Upper lobe of left lung (tissue), 6 donors: ENCODE measurements at places on chromosomes 16 and 17. TPM values are rescaled to one million over a fixed set of nuclear protein-coding genes. Genes with fewer than 3 reads are reported as not detected.

CTRB1 gene
- not detected for total RNA-seq

SAMD14 gene
- total RNA-seq, result 11.5 TPM

SLC6A2 gene
- not detected for total RNA-seq

OMG gene
- 2.1 TPM for total RNA-seq

ABCC11 gene
- not detected for total RNA-seq

SMCR8 gene
- 17.1 TPM for total RNA-seq

GRCh38 chr17:50865060-50865867 lies 890 bp downstream of the TOB1 start:
- peak; percentile 93 for DNase-seq
- peak overlapping the region; percentile 94 for H3K4me3 ChIP-seq
- peak overlapping the region; percentile 100 for H3K27ac ChIP-seq

DNA sequence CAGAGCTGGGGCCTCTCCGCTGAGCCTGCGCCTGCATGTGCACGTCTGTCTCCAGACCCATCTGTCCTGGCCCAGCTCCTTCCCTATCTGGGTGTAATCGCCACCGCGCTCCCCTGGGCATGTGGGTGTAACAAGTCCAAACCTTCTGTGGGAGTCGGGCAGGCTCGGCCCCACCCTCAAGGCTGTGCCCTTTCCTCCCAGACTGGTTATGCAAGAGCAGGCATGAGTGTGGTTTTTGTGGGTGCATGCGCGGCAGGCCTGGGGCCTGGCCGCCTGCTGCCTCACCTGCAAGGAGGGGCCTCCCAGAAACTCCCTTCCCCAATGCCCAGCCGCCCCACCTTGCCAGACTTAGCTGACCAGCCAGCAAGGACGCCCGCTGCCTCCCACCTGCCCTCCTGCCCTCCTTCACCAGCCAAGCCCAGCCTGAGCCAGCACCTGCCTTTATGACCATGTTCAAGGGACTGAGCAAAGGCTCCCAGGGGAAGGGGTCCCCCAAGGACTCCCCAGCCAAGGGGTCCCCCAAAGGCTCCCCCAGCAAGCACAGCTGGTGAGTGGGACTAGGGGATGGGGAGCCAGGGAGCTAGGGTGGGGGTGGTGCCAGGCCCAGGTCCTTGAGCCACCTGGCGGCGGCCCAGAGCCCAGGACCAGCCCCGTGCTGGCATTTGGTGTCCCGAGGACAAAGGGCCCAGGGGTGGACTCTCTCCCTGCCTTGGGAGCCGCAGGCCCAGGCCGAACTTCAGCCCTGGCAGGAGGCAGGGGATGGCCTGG lies at the start of gene EVPLL:
Gene EVPLL (plus strand): TSS at position 342 of the 768 bp plus-strand sequence. CDS start 3,160 bp downstream, outside the sequence.
- H3K27me3 ChIP-seq, result no peaks in the 10 kb centered on the region
- peak within 1 kb of the TSS; percentile 17 for H3K4me3 ChIP-seq
- H3K4me1 ChIP-seq, result peaks cover 12% of the 10 kb centered on the region

DNA sequence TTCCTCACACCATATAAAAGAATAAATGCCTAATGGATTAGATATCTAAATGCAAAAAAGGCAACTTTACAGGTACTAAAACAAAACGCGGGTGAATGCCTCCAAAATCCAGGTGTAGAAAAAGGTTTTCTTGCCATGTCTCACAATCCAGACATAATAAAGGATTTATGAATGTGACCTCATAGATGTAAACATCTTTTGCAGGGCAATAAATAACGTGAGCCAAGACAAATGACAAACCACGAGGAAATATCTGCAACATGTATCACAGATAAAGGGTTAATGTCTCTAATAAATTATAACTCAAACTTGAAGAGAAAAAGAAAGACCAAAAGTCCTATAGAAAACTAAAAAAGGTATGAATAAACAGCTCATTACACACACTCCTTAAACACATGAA lies 180.7 kb downstream of the PARN start:
- peaks cover 4% of the 10 kb centered on the region for H3K4me1 ChIP-seq
- H3K27ac ChIP-seq, result no peak overlapping the region
- DNase-seq, result no peak
- peaks cover 8% of the 10 kb centered on the region for H3K36me3 ChIP-seq

DNA sequence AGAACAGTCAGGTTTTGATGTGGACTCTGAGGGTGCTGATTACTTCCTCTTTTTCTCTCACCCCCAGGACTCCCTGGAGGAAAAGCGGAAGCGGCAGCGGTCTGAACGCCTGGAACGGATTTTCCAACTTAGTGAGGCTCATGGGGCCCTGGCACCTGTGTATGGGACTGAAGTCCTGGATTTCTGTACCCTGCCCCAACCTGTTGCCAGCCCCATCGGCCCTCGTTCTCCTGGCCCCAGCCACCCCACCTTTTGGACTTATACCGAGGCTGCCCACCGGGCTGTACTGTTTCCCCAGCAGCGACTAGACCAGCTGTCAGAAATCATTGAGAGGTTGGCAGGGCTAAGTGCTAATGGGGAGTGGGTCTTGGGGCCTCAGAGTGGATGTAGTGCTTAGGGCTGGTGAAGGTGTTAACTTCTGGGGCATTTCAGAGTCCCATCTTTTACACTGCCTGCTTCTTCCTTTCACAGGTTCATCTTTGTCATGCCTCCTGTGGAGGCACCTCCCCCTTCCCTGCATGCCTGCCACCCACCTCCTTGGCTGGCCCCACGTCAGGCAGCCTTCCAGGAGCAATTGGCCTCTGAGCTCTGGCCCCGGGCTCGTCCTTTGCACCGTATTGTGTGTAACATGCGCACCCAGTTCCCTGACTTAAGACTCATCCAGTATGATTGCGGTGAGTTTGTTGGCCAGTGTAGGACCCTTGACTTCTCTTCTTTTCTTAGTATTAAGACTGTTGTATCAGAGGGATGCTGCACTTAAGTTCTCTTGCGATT lies 19.1 kb upstream of the PHKG2 start:
- no peak for DNase-seq
- H3K27me3 ChIP-seq, result no peaks in the 10 kb centered on the region
- H3K36me3 ChIP-seq, result peaks cover 97% of the 10 kb centered on the region
- H3K27ac ChIP-seq, result no peak overlapping the region
- H3K4me1 ChIP-seq, result no peaks in the 10 kb centered on the region

- H3K4me1 ChIP-seq, result no peaks in the 10 kb centered on the region
- no peak overlapping the region for H3K27ac ChIP-seq
- H3K4me3 ChIP-seq, result no peak overlapping the region
- no peaks in the 10 kb centered on the region for H3K27me3 ChIP-seq
- no peaks in the 10 kb centered on the region for H3K36me3 ChIP-seq
Observed at GRCh38 chr17:41012326-41013120, 3.6 kb upstream of the KRTAP3-1 start.

DNA sequence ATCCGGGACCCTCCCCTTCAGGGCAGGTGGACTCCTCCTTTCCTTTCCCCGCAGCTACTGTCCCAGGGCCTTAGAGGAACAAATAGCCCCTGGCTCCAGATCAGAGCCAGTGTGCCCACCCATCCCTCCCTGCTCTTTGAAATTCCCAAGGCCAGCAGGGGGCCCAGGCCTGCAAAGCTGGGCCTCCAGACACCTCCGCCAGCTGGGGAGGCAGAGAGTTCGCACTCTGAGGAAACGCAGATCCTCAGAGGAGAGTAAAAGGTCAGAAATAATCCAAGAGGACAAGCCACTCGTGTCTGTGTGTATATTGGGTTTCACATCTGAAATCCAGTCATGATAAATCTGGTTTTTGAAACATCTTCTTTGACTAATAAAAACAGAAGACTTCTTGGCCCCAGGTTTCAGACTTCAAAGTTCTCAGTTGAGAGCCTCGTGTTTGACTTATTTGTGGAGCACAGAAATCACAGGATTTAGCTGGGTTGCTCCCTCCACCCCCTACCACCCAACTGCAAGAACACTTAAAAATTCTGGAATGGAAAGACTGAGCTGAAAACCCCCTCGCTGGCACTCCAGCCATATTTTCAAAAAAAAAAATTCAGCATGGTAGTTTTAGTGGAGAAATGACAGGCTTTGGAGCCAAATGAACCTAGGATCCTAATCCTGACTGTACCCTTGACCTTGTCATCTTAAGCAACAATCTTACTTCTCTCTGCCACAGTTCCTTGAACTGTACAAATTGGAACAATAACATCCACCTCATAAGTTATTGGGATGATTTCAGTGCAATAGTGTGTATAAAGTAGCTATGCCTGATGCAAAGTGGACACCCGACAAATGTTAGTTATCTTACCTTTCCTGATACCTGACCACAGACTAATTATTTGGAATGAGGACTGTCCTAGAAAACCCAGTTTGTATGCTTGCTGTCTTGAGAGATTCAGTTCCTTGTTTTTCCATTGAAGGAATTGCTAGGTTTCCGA lies 44.5 kb upstream of the TBX2 start:
- peaks cover 8% of the 10 kb centered on the region for H3K4me1 ChIP-seq
- H3K27me3 ChIP-seq, result no peaks in the 10 kb centered on the region
- H3K36me3 ChIP-seq, result no peaks in the 10 kb centered on the region
- H3K4me3 ChIP-seq, result no peak overlapping the region
- H3K27ac ChIP-seq, result no peak overlapping the region

DNA sequence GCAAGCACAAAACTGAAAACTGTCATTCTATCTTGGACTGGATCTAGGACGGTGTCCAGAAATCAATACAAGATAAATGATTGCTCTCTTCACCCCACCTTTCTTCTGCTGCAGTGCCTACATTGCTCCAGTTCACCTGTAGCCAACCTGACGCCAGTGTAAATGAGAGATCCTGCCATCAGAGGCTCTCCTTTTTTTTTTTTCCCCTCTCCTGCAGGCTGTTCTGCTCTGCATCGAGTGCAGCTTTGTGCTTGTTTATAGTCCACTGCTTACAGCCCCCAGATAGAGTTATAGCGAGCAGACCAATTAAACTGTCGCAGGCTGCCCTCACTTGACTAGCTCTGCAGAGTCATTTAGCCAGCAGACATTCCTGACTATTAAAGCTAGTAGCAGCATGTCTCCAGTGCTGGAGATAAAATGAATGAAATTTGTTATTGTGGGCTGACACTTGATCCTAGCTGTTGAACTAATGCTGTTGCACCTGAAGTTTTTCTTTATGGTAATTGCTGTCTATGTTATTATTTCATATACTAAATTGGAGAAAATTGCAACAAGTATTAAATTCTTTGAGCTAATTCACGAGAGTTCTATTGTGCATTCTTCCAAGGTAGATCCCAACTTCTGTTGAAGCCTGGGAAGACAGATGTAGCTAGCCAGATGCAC lies 257.1 kb downstream of the FTO start:
- DNase-seq, result no peak
- H3K4me3 ChIP-seq, result no peak overlapping the region
- no peaks in the 10 kb centered on the region for H3K36me3 ChIP-seq
- H3K4me1 ChIP-seq, result no peaks in the 10 kb centered on the region
- H3K27me3 ChIP-seq, result no peaks in the 10 kb centered on the region

DNA sequence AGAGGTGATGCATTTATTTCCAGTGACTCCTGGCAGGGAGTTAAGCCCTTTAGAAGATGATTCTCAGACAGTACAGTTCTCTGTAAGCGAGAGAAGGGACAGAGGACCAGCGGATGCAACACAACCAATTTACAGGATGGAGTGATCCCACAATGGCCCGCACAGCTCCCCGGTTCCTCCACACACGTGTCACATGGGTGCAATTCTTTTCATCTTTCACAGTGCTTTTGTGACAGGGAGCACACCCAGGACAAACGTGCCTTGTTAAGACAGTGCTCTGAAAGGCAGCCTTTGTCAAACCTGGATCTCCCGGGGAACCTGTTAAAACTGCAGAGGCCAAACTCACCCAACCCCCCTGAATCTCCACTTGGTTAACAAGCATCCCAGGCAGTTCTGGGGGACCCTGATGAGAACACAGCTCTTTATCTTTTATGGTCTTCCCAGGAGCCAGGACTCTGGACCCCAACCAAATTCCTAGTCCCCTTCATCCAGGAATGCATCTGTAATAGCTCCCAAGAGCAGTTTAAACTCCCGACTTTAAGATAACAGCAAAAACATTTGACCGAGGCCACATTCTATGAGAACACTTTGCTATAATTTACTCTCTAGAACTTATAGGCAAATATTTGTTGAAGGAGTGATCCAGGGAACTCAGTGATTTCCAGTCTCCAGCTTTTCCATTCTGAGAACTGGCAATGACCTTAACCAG lies 134.9 kb upstream of the CDH5 start:
- H3K27ac ChIP-seq, result no peak overlapping the region
- no peaks in the 10 kb centered on the region for H3K36me3 ChIP-seq
- peaks cover 8% of the 10 kb centered on the region for H3K4me1 ChIP-seq

DNA sequence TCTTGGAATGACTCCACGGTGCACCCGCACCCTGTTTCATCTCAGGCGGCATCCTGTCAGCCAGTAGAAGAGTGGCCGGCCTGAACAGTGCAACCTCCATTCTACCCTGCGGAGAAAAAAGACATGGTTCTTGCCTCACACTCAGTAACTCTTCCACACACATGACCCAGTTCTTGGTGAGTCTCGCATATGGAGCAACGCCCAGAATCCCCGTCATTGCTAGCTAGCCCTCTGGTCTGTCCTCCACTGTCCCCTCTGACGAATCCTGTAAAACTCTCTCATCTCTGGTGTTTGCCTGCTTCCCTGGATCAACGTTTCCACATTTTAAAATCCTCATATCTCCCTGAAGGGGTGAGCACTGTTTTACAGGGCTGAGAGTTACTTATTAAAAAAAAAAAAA lies 4.2 kb upstream of the RDM1 start:
- no peaks in the 10 kb centered on the region for H3K27me3 ChIP-seq
- H3K36me3 ChIP-seq, result no peaks in the 10 kb centered on the region
- peaks cover 13% of the 10 kb centered on the region for H3K4me1 ChIP-seq
- no peak overlapping the region for H3K4me3 ChIP-seq
- DNase-seq, result no peak

GRCh38 chr16:24446189-24446588 lies 93.2 kb upstream of the RBBP6 start:
- no peak overlapping the region for H3K4me3 ChIP-seq
- DNase-seq, result no peak
- H3K36me3 ChIP-seq, result no peaks in the 10 kb centered on the region

- H3K36me3 ChIP-seq, result no peaks in the 10 kb centered on the region
- peak within 1 kb of the TSS; percentile 77 for H3K27ac ChIP-seq
- DNase-seq, result no peak
- H3K4me1 ChIP-seq, result peaks cover 9% of the 10 kb centered on the region
- H3K4me3 ChIP-seq, result peak within 1 kb of the TSS; percentile 37
Observed at GRCh38 chr17:43846963-43847371, at the start of gene CD300LG. CD300LG (plus strand) TSS chr17:43847176; CDS start chr17:43847217, 41 bp downstream.

- H3K4me1 ChIP-seq, result peaks cover 16% of the 10 kb centered on the region
- no peak overlapping the region for H3K4me3 ChIP-seq
- peaks cover 98% of the 10 kb centered on the region for H3K36me3 ChIP-seq
Observed at GRCh38 chr17:17156107-17156506, 50.0 kb downstream of the PLD6 start.
